HCT116 (cell line): ENCODE measurements at places on chromosomes 16 and 17.

DNA sequence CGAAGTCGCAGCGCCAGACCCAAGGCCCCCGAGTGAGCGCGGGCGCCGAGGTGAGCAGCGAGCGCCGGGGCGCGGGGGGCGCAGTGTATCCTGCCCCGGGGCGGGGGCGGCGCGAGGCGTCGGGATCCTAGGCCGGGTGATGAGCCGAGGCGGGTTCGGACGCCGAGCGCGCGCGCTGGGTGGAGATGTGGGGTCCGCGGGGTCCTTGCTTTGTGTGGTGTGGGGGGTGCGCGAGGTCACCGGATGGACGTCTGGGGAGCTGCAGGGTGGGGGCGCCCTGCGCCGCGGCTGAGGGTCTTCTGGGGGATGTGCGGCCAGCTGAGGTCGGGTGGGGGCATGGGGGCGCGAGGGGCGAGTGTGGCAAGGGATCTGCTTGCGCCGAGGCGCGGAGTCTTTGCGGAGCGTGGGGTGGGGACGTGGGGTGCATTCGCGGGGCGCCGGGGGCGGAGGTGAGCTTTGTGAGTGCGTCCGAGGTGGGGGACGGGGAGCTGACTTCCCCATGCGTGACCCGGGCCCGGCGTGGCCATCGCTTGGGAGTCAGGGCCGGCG is 560 bp downstream of the RAI1 start:
- no peak for DNase-seq

- DNase-seq: no peak
Observed at GRCh38 chr17:63960430-63960829, 12.3 kb downstream of the SCN4A start.

DNA sequence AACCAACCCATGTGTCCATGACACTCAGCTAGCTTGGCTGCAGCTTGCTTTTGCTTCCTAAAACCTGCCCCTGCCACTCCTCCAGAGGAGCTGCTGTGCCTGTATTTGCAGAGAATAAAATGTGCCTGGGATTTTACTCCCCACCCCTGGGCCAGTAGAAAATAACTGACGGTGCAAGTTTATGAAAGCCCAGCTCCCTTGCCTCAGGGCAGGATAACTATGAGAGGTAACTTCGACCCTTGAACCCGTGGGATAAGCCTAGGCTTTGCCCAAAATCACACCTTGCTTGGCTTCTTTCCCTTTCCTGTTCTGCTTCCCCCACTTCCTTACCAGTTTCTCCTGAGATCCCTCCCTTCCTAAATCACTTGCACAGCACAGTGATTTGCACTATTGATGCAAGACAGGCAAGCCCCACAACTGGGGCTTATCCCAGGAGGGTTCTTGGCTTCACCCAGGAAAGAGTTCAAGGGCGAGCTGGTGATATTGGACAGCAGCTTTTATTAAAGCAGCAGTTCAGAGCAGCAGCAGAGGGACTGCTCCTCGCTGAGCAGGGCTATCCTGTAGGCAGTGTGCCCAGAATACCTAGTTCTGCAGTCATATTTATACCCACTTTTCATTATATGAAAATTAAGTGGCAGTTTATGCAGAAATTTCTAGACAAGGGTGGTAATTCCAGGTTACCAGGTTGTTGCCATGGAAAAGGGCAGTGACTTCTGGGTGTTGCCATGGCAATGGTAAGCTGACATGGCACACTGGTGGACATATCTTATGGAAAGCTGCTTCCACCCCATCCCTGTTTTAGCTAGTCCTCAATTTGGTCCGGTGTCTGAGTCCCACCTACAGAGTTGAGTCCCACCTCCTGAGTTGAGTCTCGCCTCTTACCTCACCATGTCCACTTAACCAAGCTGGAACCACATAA is 6.3 kb upstream of the ERCC4 start:
- DNase-seq: no peak

GRCh38 chr16:78431004-78431670 is 331.7 kb downstream of the WWOX start:
- DNase-seq: no peak

- DNase-seq: no peak
Observed at GRCh38 chr17:68763562-68763961, 162.4 kb upstream of the FAM20A start.

DNA sequence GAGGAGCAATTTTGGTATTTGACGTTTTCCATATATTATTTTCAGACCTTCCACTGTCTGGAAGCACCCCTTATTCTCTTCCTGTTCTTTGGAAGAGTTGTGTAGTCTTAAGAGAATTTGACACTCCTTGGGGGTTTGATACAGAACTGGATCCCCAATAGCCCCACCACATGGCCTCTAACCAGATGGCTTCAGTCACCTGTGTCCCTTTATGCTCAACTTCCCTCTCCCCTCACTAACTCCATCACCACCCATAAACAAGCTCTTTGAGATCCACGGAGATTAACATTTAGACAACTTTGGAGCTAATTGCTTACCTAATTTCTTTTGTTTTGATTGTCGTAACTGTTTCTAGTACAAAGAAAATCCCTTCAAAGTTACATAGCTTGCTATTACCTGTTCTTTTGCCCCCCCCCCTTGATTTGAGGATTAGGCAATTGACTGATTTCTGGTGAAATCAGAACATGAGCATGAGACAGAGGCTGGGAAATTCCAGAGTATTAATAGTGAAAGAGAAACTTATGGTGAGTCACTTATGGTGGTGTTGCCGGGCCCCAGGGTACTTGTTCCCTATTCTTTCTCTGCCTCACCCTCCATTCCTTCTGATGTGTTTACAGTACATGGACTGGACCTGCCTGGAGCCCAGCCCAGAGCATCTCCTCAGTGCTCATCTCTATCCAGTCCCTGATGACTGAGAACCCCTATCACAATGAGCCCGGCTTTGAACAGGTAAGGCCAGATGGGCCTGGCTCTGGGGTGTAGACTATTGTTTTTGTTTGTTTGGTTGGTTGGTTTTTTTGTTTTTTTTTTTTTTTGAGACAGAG is 7.5 kb downstream of the UBE2Z start:
- no peak for DNase-seq

- no peak for DNase-seq
Observed at GRCh38 chr16:82062645-82063058, 27.6 kb downstream of the HSD17B2 start.
